Mesothelial cell of epicardium (in vitro differentiated cells): ENCODE measurements at places on chromosomes 11 and 22. TPM values are rescaled to one million over a fixed set of nuclear protein-coding genes. Genes with fewer than 3 reads are reported as not detected.

DNA sequence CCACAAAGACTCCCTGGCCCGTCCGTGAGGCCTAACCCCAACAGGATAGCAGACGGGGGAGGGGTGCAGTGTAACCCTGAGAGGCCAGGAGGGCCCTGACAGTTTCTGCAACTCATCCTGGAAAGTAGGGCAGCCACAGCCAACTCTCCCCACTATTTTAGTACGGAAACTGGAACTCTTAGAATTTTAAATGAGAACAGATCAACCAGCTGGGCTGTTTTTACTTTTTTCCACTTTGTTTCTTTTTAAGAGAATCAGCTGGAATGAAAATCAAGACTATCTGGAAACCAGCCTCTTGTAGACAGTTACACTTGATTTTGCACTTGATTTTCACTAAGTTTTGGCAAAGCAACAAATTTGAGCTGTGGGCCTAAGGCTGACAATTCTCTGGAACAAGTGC lies 42.7 kb upstream of the NRIP3 start:
- no peaks in the 10 kb centered on the region for H3K36me3 ChIP-seq
- no peak overlapping the region for H3K4me3 ChIP-seq
- H3K27ac ChIP-seq, result no peak overlapping the region
- DNase-seq, result no peak
- peaks cover 14% of the 10 kb centered on the region for H3K4me1 ChIP-seq

DNA sequence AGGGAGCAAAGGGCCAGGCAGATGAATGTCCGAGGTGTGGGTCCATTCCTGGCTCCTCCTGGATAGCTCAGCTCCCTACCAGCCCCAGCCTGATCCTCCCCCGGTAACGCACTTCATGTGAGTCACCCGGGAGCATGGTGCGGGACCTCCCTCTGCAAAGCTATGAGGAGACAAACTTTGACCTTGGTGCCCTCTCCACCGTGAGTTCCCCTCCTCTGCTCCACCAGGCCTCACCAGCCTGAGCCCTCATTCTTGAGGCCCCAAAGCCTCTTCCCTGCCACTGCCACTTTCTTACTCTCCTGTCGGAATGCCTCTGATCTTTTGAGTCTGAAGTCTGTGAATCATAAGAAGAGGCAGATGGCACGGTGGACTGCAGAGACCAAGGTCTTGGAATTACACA lies 37.4 kb upstream of the CD82 start:
- peaks cover 31% of the 10 kb centered on the region for H3K4me1 ChIP-seq
- no peak overlapping the region for H3K27ac ChIP-seq
- H3K36me3 ChIP-seq, result no peaks in the 10 kb centered on the region
- no peak overlapping the region for H3K4me3 ChIP-seq
- H3K27me3 ChIP-seq, result peaks cover 3% of the 10 kb centered on the region

- no peak overlapping the region for H3K27ac ChIP-seq
- H3K27me3 ChIP-seq, result no peaks in the 10 kb centered on the region
- no peak for DNase-seq
- no peak overlapping the region for H3K4me3 ChIP-seq
- H3K36me3 ChIP-seq, result no peaks in the 10 kb centered on the region
Observed at GRCh38 chr11:92413757-92414513, 189.3 kb downstream of the FAT3 start.

- no peak for DNase-seq
- H3K27me3 ChIP-seq, result no peaks in the 10 kb centered on the region
- H3K27ac ChIP-seq, result no peak overlapping the region
- H3K4me3 ChIP-seq, result no peak overlapping the region
- no peaks in the 10 kb centered on the region for H3K36me3 ChIP-seq
Observed at GRCh38 chr11:13114566-13115379, 105.7 kb downstream of the RASSF10 start.

- H3K4me3 ChIP-seq, result no peak overlapping the region
- H3K27ac ChIP-seq, result no peak overlapping the region
- H3K27me3 ChIP-seq, result no peaks in the 10 kb centered on the region
Observed at GRCh38 chr11:59187587-59187986, 15.7 kb downstream of the DTX4 start.

- no peak overlapping the region for H3K4me3 ChIP-seq
- H3K4me1 ChIP-seq, result peaks cover 3% of the 10 kb centered on the region
- H3K27me3 ChIP-seq, result no peaks in the 10 kb centered on the region
- peaks cover 30% of the 10 kb centered on the region for H3K36me3 ChIP-seq
Observed at GRCh38 chr11:967995-968751, 42.5 kb downstream of the AP2A2 start.

- H3K27me3 ChIP-seq, result peaks cover 30% of the 10 kb centered on the region
- H3K4me1 ChIP-seq, result peaks cover 2% of the 10 kb centered on the region
- H3K4me3 ChIP-seq, result no peak overlapping the region
- H3K27ac ChIP-seq, result no peak overlapping the region
- no peaks in the 10 kb centered on the region for H3K36me3 ChIP-seq
- no peak for DNase-seq
Observed at GRCh38 chr11:117529816-117530215, 202.2 kb downstream of the CEP164 start.

GRCh38 chr22:29470159-29470855 lies 9.7 kb upstream of the NEFH start:
- peaks cover 84% of the 10 kb centered on the region for H3K27me3 ChIP-seq
- DNase-seq, result peak; percentile 90
- peaks cover 2% of the 10 kb centered on the region for H3K4me1 ChIP-seq
- peak overlapping the region; percentile 63 for H3K4me3 ChIP-seq

DNA sequence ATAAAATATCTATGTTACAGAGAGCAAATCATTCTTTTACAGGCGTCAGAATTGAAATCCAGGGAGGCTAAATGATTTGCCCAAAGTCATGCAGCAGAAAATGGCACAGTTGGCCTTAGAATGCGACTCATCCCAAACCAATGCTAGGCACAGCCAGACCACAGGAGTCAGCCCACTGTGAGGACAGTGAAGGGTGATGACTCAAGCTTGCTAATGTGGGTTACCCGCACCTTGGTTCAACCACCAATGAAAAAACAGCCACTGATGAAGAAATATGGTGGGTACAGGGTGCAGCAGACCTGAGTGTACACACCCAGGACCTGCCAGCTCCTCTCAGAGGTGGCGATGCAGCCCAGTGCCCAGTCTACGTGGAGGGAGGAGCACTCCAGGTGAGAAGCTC lies 89.7 kb downstream of the ZC3H12C start:
- DNase-seq, result no peak
- H3K4me3 ChIP-seq, result no peak overlapping the region
- no peaks in the 10 kb centered on the region for H3K4me1 ChIP-seq

DNA sequence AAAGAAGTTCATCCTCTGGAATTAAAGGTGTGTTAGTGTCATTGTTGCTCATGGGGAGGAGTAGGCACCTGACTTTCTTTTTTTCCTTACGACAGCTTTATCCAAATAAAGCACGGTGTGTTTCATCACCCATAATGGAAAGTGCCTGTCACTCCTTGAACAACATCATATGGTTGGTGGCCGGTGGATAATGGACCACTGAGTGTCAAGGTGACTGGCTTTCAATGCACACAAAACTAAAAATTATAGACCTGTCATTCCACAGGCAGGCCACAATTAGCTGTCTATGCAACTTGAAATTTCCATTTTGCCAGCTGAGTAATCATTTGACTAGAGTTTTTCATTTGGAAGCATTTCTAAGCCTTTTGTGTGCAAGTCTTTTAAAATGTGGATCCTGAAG lies 45.0 kb upstream of the MPPED2 start:
- H3K4me3 ChIP-seq, result no peak overlapping the region
- DNase-seq, result no peak
- no peaks in the 10 kb centered on the region for H3K27me3 ChIP-seq
- H3K36me3 ChIP-seq, result no peaks in the 10 kb centered on the region
- H3K4me1 ChIP-seq, result peaks cover 33% of the 10 kb centered on the region
- no peak overlapping the region for H3K27ac ChIP-seq

GRCh38 chr22:44888491-44889254 lies 121.1 kb downstream of the PHF21B start:
- DNase-seq, result no peak
- no peak overlapping the region for H3K4me3 ChIP-seq
- no peak overlapping the region for H3K27ac ChIP-seq
- H3K36me3 ChIP-seq, result no peaks in the 10 kb centered on the region
- no peaks in the 10 kb centered on the region for H3K4me1 ChIP-seq

- no peak for DNase-seq
- H3K4me1 ChIP-seq, result peaks cover 34% of the 10 kb centered on the region
- H3K4me3 ChIP-seq, result no peak overlapping the region
- peaks cover 4% of the 10 kb centered on the region for H3K36me3 ChIP-seq
- peak overlapping the region; percentile 39 for H3K27ac ChIP-seq
Observed at GRCh38 chr11:72083414-72083813, 2.8 kb downstream of the LRRC51 start.

DNA sequence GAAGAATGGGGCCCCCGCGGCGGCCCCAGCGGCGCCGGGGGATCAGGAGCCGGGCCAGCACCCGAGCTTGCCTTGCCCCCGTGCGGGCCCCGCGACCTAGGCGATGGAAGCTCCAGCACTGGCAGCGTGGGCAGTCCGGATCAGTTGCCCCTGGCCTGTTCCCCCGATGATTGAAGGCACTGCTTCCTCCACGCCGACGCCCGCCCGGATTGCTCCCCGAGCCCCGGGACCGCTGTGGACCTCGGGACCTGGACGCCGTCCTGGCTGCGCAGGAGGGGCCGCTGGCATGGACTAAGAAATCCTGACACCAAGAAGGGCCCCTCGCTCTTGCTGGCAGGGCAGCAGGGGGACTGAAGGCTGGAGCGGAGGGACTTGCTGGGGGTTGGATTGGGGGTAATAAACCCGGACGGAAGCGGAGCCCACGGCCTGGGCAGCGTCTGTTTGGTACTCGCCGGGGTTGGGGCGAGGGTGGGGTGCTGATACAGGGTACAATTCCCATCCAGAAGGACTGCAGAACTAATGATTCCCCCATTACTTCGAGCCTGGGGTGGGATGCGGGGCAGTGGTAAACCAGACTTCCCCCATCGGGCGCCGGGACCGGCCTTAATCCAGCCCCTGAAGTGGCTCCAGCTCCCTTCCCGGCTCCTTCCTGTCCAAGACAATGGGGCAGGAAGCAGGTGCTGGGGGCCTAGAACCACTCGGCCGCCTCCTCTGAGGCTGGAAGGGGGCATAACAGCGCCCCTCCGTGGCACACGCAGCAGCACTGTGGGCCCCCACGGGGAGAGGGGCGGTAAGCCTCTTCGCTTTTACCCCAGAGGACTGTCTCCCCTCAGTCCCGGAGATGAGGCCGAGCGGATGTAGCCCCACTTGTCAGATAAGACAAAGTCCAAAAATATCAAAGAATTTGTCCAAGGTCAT lies 1.0 kb downstream of the CCDC85B start:
- peaks cover 45% of the 10 kb centered on the region for H3K4me1 ChIP-seq
- peaks cover 19% of the 10 kb centered on the region for H3K27me3 ChIP-seq
- peak overlapping the region; percentile 62 for H3K4me3 ChIP-seq
- no peak for DNase-seq

- peak; percentile 64 for DNase-seq
- H3K27ac ChIP-seq, result no peak overlapping the region
- peaks cover 2% of the 10 kb centered on the region for H3K4me1 ChIP-seq
Observed at GRCh38 chr11:72471005-72471898, 36.9 kb upstream of the CLPB start.

DNA sequence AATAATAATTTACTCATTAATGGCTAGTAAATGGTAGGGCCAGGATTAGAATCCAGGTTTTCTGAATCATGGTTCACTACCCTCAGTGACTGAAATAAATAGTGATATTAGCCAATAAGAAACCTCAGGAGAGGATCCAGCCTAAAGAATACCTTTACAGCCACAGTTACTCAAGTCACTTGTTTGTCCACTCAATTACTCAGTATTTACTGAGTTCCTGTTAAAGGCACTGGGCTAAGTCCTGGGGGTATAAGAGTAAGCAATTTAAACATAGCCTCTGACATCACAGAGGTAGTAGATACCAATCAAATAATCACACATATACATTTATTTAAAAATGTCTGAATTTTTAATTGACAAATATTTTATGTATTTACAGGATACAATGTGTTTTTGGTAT lies 56.8 kb upstream of the GAB2 start:
- H3K36me3 ChIP-seq, result peaks cover 35% of the 10 kb centered on the region
- no peak overlapping the region for H3K4me3 ChIP-seq
- no peaks in the 10 kb centered on the region for H3K4me1 ChIP-seq
- H3K27me3 ChIP-seq, result no peaks in the 10 kb centered on the region

GRCh38 chr11:73851046-73851764 lies 25.4 kb downstream of the COA4 start:
- no peak overlapping the region for H3K4me3 ChIP-seq
- H3K27ac ChIP-seq, result no peak overlapping the region
- H3K36me3 ChIP-seq, result peaks cover 16% of the 10 kb centered on the region

GRCh38 chr11:65170058-65170534 lies at the start of gene SPDYC:
Gene SPDYC (plus strand): TSS chr11:65170233. CDS start chr11:65171358, 1,125 bp downstream.
- peaks cover 5% of the 10 kb centered on the region for H3K4me1 ChIP-seq
- no peaks in the 10 kb centered on the region for H3K27me3 ChIP-seq
- H3K4me3 ChIP-seq, result no peak within 1 kb of the TSS
- H3K36me3 ChIP-seq, result no peaks in the 10 kb centered on the region
- DNase-seq, result no peak

- peaks cover 40% of the 10 kb centered on the region for H3K27me3 ChIP-seq
- DNase-seq, result no peak
- no peaks in the 10 kb centered on the region for H3K36me3 ChIP-seq
- H3K4me3 ChIP-seq, result no peak overlapping the region
Observed at GRCh38 chr11:30960387-30960992, 374.3 kb upstream of the MPPED2 start.

- no peak for DNase-seq
- H3K4me3 ChIP-seq, result no peak overlapping the region
- H3K4me1 ChIP-seq, result no peaks in the 10 kb centered on the region
- H3K36me3 ChIP-seq, result peaks cover 14% of the 10 kb centered on the region
Observed at GRCh38 chr11:18548001-18548400, 21.3 kb upstream of the TSG101 start.

GRCh38 chr22:24951942-24952836 lies at the start of gene KIAA1671:
Gene KIAA1671 (plus strand): TSS chr22:24952716. CDS start chr22:25028000, 75,284 bp downstream.
- peak within 1 kb of the TSS; percentile 88 for H3K4me3 ChIP-seq
- peak; percentile 88 for DNase-seq
- peaks cover 3% of the 10 kb centered on the region for H3K27me3 ChIP-seq
- H3K4me1 ChIP-seq, result peaks cover 21% of the 10 kb centered on the region

STIP1 gene
- total RNA-seq, result 127 to 133 TPM (median 131 TPM) in 3 replicates

DCDC1 gene
- 1.2 to 1.7 TPM (median 1.5 TPM) in 3 replicates for total RNA-seq

CAVIN3 gene
- 15.3 to 16.4 TPM (median 16.3 TPM) in 3 replicates for total RNA-seq

C11orf91 gene
- 0.57 to 0.65 TPM in 2 of 3 replicates, not detected in the other for total RNA-seq

GAL3ST1 gene
- 0.36 to 0.81 TPM (median 0.40 TPM) in 3 replicates for total RNA-seq

VSTM5 gene
- not detected in 3 replicates for total RNA-seq

KCNQ1 gene
- total RNA-seq, result 6.9 to 8.5 TPM (median 8.4 TPM) in 3 replicates
